Activated CD4-positive, alpha-beta T cell treated with anti-CD3 and anti-CD28 coated beads, Interleukin-2, Interleukin-6, amounts not matched to agents 100 ng/mL and 50 ng/mL, durations not matched to agents 16 hours and 8 hours (primary cell): ENCODE measurements at places on chromosomes 7 and 10.

DNA sequence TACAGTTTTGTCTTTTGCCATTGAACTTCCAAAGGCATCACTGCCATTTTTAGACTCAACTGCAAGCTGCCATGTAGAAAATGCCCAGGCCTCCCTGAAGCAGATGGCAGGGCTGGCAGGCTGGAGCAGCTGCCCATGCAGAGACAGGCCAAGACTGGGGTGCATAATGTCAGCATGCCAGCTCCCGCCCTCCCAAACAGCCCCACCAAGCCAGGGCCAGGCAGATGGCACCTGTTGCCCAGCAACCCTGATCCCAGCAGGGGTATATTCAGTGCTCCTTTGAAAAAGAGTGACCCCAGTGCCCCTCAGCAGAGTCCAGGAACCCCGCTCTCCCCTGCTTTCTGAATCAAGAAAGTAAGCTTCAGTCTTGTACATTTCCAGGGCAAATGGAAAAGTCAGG, 32.6 kb downstream of the VSTM4 start:
- no peak for DNase-seq

DNA sequence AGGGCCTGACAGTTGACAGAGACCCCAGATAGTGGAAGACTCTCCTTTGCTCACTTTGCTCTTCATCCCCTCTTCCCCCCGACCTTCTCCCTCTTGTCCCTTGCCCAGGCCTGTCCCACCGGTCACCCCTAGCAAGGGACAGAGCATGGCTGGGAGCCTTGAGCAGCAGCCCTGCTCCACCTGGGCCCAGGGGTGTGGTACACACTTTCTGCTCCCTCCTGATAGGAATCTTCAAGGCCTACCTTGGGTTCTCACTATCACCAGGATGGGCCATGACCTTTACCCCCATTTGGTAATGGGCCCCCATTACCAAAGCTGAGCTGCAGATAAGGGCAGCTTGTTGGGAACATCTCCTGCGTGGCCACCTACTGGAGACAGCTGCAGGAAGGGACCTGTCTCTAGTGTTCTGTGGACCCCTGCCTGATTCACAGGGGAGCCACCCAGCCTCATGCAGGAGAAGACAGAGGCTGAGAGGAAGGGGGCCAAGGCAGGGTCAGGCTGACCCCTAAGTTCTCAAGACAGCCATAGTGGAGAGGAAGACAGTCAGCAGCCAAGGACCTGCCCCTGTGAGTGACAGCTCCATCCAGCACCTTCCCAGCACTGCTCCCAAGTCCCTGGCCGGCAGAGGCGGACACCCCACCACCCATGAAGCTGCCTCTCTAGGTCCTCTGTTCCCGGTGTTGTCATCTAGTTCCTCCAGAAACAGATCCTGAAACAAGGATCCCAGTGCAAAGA, 913 bp upstream of the NPC1L1 start:
- no peak for DNase-seq

DNA sequence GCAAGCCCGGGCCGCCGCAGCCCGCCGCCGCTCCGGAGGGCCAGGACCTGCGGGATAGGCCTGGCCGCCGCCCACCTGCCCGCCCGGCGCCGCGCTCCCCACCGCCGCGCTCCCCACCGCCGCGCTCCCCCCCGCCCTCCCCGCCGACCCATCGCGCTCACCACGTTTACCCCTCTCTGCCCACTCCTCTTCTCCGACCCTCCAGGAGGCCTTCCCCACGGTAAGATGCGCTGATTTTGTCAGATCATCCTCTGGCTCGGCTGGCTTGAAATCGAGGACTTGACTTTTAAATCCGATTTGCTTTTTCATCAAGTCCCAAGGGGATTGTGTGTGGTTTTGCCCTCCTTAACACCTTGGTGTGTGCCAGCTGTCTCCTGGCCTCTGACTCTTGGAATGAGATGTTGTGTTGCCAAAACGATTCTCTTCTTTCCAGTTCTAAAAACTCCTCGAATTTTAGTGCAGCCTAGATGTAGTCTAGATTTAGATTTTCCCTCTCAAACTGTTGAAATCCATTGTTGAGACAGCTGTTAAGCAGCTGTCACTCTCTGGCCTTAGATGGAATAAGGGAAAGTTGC, 738 bp downstream of the POM121 start:
- no peak for DNase-seq

GRCh38 chr7:110507832-110508231, 583.1 kb upstream of the LRRN3 start:
- no peak for DNase-seq

- DNase-seq: no peak
These were observed 201.9 kb upstream of the KAT6B start for GRCh38 chr10:74624501-74624900.

DNA sequence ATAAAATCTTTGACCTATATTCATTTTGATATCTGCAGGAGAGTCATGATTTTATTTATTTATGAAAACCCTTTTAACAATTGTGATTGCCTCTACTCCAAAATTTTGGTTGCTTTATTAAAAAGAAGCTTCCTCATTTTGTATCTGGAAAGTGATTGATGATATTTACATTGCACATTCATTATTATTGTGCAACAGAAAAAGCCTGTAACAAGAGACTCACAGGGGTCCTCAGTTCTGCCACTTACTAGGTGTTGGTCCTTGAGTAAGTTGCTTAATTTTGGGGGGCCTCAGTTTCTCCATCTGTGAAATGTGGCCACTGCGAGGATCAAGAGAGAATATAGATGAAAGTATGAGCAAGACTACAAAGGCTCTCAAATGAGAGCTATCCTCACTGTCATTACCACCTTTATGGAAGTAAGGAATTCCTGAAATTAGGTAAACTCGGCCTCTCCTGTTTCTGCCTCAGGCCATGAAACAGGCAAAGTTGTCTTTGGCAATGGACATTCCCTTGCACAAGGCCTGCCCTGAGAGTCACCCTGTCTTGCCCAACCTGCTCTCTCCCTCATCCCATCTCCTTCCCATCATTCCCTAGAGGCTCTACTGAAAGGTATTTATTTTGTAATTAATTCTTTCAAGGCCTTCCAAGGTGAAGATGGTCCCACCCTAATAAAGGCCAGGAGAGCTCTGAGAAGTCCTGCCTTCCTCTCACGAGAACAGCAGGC, 66.1 kb upstream of the ABLIM1 start:
- no peak for DNase-seq

DNA sequence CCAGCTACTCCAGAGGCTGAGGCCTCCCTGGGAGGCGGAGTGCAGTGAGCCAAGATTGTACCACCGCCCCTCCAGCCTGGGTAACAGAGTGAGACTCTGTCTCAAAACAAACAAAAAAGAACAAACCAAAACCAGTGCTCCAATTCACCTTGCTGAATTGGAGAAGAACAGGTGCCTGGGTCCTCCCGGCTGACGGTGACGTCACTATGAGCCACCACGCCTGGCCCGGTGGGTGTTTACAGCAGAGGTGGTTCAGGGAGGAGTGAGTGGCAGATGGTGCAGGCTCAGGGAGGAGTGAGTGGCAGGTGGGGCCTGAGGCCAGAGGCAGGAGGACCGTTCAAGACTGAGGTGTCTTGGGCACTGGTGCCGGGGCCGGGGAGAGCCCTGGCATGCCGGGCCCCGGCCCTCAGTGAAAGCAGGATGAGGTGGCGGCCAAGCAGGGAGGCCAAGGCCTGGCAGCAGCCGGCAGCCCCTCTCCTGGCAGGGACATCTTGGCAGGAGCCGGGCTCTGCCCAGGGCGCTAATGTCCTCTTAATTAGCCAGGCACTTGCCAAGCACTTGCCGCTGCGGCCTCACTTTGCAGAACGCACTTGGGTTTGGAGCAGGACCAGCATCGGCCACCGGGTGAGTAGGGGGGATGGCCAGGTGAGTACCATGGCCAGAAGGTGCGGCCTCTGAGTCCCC, 162.8 kb upstream of the TNRC18 start:
- no peak for DNase-seq

DNA sequence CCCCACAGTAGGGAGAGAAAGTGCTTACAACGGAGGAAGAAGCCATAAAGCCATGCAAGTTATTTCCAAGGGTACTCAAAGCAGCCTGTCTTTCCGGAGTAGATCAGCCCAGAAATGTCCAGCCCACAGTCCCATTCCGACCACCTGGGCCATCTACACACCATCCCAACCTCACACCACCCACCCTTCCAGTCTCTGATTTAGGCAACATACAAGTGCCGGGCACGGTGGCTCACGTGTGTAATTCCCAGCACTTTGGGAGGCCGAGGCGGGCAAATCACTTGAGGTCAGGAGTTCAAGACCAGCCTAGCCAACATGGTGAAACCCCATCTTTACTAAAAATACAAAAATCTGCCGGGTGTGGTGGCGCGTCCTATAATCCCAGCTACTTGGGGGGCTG, 35.1 kb downstream of the LRRC20 start:
- DNase-seq: no peak

DNA sequence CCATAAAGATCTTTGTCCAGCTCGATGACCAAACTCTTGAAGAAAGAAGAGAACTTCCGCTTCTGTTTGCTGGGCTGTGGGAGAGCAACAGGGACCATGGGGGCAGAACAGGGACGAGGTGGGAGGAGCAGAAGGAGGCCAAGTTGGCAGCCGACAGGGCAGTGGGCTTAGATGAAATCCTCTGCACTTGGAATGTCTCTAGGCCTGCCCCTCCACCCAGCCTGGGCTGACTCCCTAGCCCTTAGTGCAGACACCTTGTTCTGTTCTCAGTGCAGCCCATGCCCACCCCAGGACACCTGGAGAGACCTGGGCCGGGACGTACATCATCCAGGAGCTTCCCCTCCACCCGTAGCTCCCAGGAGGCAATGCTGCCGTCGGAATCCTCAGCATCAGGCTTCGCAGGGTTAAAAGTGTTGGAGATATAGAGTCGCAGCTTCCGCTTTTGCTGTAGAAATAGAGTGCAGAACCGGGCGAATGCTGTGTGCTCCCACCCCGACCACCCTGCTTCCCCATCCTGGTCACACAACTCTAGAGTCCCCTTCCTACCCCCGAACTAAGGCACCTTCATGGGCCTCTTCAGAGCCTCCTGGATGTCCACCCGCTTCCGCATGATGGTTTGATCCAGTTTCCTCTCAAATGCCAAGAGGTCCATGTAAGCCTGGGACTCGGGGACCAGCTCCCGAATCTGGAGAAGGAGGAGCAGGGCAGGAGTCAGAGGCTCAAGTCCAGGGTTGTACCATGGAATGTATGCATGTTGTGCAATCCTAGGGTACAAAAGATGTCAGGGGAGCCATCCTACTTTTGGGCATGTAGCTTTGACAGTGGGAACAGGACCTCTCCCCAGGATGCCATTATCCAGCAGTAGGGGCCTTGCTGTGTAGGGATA, 6.1 kb downstream of the SMARCD3 start:
- no peak for DNase-seq

DNA sequence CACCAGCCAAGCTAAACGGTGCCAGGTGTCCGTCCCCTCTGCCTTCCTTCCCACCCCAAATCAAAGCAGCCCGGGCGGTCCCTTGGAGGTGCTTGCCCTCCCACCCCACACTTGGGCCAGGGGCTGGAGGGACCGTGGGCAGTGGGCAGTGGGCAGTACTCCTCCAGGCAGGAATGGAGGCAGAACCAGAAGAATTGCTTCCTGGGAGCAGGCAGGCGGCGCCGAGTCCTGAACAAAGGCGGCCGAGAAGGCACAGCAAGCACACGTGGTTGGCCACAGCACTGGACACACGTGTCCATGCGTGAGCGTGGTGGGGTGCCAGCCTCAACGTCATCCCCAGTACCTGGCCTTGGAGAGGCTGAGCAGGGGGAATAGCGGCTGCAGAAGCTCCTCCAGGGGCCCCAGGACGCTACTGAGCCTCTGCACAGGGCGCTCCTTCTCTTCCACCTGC, 48.4 kb upstream of the NKX6-2 start:
- no peak for DNase-seq

- no peak for DNase-seq
These were observed 8.7 kb upstream of the HOXA2 start for GRCh38 chr7:27111042-27111750.

- no peak for DNase-seq
These were observed 587.9 kb upstream of the GALNT17 start for GRCh38 chr7:70544016-70544415.

GRCh38 chr7:148242294-148242821, 348.2 kb upstream of the C7orf33 start:
- DNase-seq: peak; percentile 33

- DNase-seq: no peak
These were observed 10.9 kb downstream of the PWWP2B start for GRCh38 chr10:132407846-132408278.

DNA sequence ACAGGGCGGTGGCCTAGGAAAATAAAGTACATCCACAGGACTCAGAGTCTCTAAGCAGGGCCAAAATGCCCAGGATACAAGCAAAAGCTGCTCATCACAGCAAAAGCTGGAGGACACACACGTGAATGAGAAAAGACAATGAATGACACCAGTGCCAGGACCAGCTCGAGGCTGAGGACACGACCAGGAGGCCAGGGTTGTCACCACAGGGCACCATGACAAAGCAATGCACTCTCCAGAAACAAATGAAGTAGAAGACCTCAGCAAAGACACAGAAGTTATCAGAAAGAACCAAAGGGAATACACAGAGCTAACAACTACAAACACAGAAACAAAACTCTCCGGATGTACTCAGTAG, 92.1 kb downstream of the FOXL3 start:
- DNase-seq: no peak

DNA sequence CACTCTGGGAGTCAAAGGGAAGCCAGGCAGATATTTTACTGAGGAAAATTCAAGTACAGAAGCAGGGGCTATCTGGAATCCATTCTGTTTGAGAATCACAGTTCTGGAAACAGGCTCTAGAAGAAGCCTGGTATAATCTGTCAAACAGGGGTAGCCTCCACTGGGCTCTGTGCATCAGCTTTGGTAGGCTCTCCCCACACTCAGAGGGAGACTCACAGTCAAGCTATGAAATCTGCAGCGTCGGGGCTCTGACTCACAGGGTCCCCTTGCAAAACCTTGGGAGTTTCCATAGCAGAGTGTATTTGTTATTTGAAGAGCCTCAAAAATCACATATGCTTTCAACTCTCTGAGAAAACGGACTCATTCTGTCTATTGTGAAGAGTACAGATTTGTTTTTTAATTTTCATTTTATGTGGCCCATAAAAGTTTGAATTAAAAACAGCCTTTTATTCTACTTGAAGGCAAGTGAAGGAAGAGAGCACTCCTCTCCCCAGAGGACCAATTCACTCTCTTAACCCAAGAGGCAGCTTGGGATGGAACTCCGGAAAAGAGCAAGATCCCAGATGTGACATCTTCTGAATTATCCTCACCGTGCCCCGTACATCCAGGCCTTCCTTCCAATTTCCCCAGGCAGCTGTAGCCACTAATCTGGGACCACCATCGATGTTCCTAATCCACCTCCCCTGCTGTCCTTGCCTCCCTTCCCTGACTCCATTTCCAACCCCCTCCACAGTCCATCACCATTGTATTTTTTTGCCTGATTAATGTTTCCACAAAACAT, 590.9 kb upstream of the MGMT start:
- DNase-seq: no peak
